ENCODE measurements at places on chromosomes 7 and 10. TPM values are rescaled to one million over a fixed set of nuclear protein-coding genes. Genes with fewer than 3 reads are reported as not detected.

COL26A1 gene
- not detected for total RNA-seq

MCM10 gene
- 5.4 TPM for total RNA-seq

MYPN gene
- 0.25 TPM for total RNA-seq

OR2A7 gene
- not detected for total RNA-seq

CLDN4 gene
- 58.2 TPM for total RNA-seq

Measured in uterine smooth muscle cell (primary cell).